ENCODE measurements at places on chromosomes 3 and 15.
A peak's percentile ranks its signal among the peaks of the same experiment; 100 is the strongest.

- peak; percentile 3 for DNase-seq
Measured at GRCh38 chr3:41489231-41489630, 289.9 kb downstream of the CTNNB1 start.

GRCh38 chr3:101091489-101091888 is 98.3 kb upstream of the ABI3BP start:
- DNase-seq = no peak

DNA sequence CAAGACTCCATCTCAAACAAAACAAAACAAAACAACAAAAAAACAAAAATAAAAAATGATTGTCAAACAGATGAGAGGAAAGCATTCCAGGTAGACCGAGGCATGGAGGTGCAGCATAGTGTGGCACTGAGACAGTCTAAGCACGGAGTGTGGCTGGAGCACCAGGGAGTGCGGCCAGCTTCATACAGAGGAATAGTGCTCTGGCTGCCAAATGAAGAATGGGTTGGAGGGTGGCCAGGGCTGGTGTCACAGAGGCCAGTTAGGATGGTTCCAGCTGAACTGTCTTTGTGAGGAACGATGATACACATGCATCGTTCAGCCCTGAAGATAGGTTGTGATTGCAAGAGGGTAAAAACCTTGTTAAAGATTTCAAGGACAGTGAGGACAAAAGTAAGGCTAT is 28.3 kb downstream of the MITF start:
- no peak for DNase-seq

DNA sequence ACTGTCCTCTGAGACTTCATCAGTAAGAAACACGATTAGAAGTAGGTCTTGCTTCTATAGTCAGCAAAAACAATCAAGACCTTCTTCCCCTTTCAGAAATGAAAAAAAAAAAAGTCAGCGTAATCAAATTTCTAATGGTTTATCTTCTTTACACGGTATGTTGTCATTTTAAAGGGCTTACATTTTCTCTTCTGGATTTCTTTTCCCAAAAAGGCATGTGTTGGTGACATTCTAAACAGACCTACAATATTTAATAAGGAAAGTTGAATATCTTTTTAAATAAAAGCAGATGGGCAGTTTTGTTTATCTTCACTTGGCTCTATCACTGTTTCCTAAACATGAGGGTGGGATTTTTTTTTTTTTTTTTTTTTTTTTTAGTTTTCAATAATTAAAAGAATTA is 197.3 kb upstream of the ADAMTS9 start:
- no peak for DNase-seq

DNA sequence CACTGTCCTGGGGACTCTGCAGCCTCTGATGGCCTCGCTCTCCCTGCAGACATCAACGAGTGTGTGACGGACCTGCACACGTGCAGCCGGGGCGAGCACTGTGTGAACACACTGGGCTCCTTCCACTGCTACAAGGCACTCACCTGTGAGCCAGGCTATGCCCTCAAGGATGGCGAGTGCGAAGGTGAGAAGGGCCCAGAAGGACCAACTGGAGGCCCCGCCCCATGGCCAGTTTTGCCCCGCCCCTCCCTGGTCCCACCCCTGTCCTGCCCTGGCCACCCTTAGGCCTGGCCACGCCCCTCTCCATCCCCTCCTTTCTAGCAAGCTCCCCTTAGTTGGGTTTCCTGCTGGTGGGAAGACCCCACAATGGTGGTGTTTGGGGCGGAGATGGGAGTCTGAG is 77.5 kb downstream of the FBLN2 start:
- DNase-seq = no peak

GRCh38 chr3:149657926-149658743 is at the start of gene WWTR1:
Gene WWTR1 (minus strand): TSS chr3:149658025. CDS start chr3:149657306, 719 bp downstream.
- no peak for DNase-seq

DNA sequence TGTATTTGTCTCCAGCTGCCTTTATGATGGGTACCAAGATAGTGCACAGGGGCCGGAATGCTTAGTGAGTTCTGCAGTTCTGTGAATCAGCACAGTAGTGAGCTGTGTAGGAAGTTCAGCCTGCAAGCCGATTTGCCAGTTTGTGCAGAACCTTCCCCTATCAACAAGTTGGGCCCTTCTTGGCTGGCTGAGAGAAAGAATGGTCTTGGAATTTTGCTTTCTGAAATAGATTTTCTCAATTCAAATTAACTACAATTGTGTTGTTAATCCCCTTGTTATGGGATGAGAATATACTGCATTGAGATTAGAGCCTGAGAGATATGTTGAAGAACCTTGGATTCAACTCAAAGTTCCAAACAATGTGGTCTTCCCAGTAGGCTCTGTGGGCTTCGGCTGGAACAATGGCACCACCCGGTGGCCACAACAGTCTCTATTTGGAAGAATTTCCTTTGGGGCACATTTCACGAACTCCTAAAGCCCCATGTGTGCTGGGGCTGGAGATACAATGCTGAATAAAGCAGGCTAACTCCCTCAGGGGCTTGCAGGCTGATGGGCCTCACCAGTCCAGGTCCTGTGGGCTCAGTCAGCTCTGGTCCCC is 59.1 kb downstream of the TRIM42 start:
- peak; percentile 33 for DNase-seq

DNA sequence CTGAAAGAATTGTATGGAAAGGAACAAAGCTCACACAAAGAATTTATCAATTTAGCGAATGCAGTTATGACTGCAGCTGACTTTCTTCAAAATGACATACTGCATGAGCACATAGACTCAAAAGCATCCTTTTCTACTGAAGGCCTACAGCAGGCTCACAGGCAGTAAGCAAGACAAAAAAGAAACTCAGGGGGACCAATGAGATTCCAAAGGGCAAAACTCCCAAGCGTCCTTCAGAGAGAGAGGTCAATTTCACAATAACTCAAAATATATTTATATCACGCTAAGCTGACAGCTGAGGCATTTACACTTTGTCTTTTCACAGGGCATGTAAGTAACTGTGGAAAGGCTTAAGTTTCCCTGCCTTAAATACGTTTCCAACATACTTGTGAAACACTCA is 427.9 kb upstream of the RASGRP1 start:
- DNase-seq = no peak

GRCh38 chr15:73589766-73590165 is 43.4 kb downstream of the NPTN start:
- DNase-seq = no peak

GRCh38 chr15:77737238-77738037 is 104.7 kb upstream of the LINGO1 start:
- no peak for DNase-seq

- no peak for DNase-seq
Measured at GRCh38 chr3:12454076-12454815, 30.0 kb upstream of the TSEN2 start.

- no peak for DNase-seq
Measured at GRCh38 chr3:125213946-125214542, 1.5 kb upstream of the SLC12A8 start.

DNA sequence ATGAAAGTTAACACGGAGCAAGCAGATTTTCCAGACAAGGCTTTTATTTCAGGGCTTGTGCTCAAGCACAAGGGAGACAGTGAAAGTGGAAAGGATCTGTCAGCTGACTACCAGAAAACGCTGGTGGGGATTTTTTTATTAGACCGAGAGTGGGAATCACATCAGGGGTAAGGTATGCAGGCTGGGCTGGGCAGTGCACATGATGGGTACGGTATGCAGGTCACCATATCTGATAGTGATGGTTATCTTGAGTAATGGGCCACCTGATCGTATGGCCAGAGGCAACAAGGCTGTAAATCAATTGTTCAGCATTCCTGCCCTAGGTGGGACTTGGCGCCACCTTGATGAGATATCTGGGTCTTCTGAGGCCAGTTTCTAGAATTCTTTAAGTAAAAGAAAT is 36.9 kb upstream of the PIAS1 start:
- no peak for DNase-seq

DNA sequence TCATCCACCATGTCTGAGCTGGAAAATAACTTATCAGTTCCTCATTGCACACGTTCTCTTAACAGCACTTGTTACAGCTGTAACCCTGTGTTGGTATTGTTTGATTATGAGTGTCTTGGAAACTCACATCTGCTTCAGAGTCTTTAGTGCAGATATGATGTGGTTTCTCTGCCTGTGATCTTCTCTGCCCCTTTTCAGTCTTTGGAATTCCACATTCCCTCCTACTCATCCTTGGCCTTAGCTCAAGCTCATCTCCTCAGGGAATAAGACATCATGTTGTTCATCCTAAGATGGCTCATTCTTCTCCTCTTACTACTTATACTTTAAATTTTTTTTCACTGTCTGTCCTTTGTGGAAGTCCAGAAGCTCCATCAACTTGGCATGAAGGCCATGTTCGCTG is 77.7 kb downstream of the SYNPR start:
- no peak for DNase-seq

- DNase-seq = peak; percentile 34
Measured at GRCh38 chr3:195119461-195120266, 151.3 kb downstream of the XXYLT1 start.

GRCh38 chr3:160779040-160779439 is 23.0 kb downstream of the PPM1L start:
- DNase-seq = no peak

GRCh38 chr3:196985954-196986885 is 17.6 kb upstream of the PIGZ start:
- no peak for DNase-seq

- DNase-seq = no peak
Measured at GRCh38 chr3:136672457-136672856, 79.7 kb downstream of the STAG1 start.

GRCh38 chr15:74632601-74633000 is 17.0 kb downstream of the CLK3 start:
- DNase-seq = no peak

- DNase-seq = no peak
Measured at GRCh38 chr3:184466413-184466960, 86.6 kb downstream of the CHRD start.

GRCh38 chr15:46442184-46442583 is 807.4 kb downstream of the SQOR start:
- no peak for DNase-seq

DNA sequence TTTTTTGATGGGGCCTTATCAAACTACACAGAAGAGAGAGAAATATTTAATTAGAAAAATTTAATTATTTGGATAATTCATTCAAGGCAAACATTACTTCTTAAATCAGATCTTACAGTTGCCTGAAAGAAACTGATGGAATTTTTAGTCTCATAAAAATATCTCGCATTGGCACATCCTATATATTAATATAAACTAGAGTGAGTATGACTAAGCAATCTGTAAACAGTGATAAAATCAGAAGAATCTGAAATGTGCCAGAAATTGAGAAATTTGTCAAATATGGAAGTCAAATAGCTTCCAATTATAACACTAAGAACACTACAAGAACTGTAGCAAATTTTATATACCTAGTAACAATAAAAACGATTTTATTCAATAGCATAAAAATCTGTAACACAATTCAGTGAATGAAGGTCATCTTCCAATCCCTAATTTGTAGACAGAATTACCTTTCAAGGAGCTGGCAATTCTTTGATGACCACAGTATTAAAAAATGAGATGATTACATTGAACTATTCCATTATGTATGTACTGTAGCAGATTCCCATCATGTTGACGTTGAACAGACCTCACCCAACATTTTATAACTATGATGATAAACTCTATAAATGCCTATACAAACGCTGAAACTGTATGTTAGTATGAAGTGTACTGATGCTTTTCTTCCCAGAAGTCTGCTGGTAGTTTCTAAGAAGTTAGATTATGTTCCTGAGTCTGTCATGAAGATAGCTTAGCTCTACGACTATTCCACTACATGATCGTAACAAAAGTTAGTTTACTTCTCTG is 63.0 kb downstream of the ALDH1A2 start:
- DNase-seq = no peak

GRCh38 chr3:160982491-160982890 is 122.7 kb downstream of the B3GALNT1 start:
- DNase-seq = no peak

DNA sequence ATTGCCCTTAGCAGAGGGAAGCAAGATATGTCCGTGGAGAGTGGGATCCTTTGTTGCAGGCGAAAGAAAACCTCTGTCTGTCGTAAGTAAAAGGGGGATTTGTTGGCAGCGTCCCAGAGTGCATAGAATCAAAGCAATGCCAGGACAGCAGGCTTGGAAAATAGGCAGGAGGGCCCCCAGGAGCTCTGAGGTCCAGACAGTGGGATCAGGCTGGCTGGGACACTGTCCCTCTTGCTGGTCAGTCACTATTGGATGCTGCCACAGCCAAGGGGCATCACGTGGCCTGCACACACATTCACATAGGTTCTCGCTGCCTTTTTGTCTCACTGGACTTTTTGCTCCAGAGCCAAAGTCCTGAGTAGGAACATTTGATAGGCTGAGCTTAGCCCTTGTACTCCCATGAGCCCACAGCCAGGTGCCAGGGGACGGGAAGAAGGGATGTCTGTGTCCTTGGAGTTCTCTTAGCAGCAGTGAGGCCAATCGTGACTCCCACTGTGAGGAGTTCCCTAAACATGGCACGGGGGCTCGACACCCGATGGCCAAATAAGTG is 10.7 kb downstream of the MUC20 start:
- DNase-seq = no peak

DNA sequence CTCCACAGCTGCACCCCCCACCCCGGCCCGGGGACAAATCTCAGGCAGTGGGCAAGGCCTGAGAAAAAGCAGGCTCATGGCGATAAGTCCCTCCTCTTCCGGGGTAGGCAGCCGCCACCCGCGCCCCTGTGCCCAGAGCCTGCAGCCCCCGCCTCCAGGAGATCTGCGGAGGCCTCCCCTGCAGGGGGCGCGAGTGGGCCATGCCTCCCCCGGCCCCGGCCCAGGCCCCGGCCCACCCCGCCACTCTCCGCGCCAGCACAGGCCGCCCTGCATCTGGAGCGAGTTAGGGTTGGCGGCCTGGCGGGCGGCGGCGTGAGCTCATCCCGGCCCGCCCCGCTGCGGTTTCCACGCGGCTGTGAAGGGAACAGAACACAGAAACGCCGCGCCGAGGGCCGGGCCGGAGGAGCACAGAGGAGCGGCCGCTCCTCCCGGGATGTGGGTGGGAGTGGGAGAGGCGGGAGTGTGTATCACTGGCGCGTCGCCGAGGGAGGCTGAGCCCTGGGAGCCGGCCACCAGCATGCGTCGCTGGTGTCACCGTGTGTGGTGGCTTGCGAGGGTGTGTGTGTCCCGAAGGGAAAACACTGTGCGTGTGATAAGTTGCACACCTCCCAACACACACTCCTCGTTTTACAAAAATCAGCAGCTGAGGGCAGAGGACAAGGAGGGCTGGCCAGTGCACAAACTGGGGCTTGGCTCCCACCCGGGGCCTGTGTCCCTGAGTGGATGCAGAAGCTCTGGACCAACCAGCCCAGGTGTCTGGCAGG is 17.2 kb downstream of the MYL3 start:
- peak; percentile 13 for DNase-seq

DNA sequence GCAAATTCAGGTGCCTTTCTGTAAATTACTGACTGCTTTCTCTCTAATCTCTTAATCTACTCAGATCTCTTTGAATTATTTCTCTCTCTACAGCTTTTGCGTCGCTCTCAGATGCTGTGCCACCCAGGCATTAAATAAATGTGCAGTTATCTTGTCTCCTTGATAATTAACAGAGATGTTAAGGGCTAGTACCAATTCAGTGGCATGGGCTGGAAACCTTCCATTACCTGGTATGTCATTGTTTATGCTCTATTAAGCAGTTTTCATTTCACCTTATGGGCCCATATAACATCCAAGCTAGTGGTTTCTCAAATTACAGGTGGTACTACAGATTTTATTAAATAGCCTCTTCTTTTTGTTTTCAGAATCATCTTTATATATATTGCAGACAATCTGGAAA is 66.0 kb downstream of the PEX5L start:
- no peak for DNase-seq
